ENCODE measurements at places on chromosomes 2 and 18.

DNA sequence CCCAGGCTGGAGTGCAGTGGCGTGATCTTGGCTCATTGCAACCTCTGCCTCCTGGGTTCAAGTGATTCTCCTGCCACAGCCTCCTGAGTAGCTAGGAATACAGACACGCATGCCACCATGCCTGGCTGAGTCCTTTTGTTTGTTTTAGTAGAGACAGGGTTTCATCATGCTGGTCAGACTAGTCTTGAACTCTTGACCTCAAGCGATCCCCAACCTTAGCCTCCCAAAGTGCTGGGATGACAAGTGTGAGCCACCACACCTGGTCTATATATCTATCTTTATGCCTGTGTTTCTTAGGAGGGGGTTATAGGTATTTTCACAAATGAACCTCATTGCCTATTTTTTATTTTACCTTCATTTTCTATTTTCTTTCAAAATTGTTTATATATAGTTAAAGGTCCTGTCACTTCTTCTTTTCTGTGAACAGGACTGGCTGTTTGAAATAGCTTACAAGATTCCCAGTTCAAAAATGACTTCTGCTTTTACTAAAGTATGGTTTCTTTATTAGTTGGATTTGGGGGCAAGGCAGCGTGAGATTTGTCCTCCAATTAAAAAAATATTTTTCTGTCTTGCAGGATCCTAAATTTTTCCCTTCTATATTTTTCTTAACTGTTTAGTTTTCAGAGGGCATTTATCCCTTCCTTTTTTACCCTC lies 16.4 kb upstream of the MARCHF7 start:
- DNase-seq, result no peak

DNA sequence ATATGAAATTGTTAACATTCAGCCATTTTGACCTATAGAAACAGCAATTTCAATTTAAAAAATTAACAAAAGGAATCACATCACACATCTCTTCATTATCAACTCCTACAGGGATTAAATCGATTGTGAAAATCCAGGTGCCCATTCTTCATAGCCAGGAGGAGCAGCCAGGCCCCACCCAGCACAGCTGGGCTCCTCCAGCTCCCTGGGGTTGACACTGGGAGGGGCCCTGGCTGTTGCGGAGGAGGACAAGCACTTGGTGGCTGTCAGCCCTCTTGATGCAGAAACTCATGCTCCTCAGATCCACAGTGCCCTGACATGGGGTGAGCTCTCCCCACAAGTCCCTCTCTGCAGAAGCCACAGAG lies 99.8 kb downstream of the FAM210A start:
- DNase-seq, result no peak

DNA sequence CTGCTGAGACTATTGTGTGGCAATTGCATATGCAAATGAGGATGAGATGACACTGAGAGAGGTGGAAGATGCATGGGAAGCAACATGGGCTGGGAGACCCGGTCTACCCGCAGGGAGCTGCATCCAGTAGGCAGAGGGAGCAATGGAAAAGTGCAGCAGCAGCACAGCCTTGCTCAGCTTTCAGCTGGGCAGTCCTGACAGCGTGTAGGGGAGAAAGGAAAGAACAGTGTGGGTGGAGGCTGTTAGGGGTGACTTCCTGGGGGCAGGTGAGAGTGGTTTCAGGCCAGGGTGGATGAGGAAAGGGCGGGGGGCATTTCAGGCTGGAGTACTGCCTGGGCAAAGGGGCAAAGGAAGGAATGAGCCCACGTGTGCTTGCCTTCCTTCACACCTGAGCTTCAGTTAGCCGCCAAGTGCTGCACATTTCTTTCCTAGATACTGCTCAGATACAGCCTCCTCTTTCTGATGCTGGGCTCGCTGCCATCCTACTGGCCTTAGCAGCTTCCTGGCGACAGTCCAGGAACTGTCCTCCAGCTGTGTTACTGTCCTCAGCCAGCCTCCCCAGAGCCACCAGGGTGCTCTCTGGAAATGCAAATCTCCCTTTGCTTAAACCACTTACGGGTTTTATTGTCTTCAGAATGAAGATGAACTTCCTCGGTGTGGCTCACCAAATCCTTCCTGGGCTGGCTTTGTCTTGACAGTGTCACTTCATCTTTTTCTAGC lies 276.3 kb downstream of the TSN start:
- no peak for DNase-seq

GRCh38 chr2:54512663-54513362 lies 56.7 kb downstream of the SPTBN1 start:
- DNase-seq, result no peak

- DNase-seq, result no peak
Measured at GRCh38 chr2:236685361-236685760, 115.7 kb downstream of the ACKR3 start.

GRCh38 chr2:181946444-181947127 lies 39.1 kb upstream of the PPP1R1C start:
- DNase-seq, result no peak

DNA sequence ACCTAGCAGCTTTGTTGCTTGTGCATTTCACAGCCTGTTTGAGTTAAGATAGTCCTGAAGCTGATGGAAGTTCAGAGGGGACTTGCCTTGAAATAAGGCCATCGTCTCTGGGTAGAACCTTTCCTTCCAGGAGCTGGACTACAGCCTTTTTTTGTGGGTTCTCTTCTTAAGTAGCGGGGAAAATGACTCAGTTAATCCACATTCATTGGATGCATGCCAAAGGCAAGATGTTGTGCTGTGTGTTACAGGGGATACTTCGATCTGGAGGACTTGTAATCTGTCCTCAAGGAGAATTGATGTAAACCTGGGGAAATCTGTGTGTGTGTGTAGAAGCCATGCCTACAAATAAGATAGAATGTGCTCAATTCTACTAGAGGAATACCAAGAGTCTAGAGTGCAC lies 46.8 kb downstream of the RPIA start:
- peak; percentile 72 for DNase-seq

DNA sequence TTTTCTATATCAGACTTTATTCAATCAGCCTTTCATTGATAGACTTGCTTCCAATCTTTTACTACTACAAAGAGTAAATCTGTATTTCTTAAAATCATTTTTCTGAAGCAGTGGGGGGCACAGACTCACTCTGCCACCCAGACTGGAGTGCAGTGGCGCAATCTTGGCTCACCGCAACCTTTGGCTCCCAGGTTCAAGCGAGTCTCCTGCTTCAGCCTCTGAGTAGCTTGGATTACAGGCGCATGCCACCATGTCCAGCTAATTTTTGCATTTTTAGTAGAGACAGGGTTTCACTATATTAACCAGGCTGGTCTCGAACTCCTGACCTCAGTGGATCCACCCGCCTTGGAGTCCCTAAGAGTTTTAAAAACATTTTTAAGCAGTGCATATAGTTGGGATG lies 270.6 kb upstream of the REG3G start:
- no peak for DNase-seq

- no peak for DNase-seq
Measured at GRCh38 chr18:79456105-79456980, 60.6 kb downstream of the NFATC1 start.

DNA sequence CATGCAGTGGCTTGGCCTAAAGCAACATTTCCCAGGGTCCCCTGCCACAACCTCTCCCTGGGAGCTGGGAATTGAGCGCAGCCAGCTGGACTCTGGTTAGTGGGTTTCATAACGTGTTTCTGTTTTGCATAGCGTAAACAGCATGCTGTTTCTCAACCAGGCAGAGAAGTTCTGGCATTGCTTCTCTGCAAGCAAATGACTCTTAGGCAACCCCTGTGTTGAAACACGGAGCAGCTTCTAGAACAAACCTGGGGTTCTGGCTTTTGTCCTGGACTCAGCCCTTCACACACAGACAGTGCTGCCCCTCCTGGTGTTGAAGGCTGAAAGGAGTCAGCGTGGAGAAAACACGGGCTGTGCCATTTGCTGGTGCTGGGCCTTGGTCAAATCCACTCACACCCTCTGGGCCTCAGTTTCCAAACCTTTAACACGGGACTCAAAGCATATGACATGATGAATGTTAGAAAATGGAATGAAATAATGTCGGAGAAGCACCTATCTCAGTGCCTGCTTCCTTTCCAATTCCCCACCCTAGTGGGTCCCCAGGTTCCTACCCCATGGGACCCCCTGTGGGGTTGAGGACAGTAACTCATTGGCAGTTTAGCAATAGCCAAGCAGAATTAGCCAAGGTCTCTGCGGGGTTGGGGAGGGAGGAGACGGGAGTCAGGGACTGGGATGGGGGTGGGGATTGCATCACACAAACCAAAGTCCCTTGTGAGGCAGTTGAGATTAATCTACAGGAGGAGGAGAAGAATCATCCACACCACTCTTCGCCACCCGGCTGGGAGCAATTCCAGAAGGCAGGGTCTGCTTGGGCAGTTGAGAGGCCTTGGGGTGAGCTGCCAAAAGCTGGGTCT lies 30.2 kb upstream of the IL1R2 start:
- DNase-seq, result peak; percentile 100

- DNase-seq, result no peak
Measured at GRCh38 chr2:95138702-95139101, 17.1 kb upstream of the MRPS5 start.

DNA sequence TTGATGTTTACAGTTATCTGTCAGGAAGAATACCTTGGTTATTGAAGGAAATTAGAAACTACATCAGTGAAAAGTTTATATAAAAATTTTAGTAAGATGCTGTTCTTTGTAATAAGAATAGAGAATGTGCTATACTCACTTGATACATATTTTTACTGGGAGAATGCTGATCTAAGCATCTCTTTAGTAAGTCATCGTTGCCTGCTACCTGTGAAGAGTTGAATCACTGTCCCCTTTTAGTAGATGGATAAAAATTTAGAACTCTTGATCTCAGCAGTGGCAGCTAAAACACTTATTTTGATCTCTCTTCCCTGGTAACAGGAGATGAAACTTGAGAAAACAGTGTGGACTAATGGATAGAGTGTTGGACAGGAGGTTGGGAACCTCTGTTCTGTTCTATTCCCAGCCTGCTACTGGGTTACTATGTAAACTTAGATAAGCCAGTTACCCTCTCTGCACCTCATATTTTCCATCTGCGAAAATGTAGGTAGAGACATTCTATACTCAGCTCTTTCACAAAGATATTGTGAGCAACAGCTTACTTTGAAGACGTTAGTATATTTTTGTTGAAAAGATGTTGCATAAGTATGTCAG lies 100.3 kb downstream of the FEZ2 start:
- DNase-seq, result no peak

- no peak for DNase-seq
Measured at GRCh38 chr18:62545098-62545497, 22.3 kb downstream of the ZCCHC2 start.

DNA sequence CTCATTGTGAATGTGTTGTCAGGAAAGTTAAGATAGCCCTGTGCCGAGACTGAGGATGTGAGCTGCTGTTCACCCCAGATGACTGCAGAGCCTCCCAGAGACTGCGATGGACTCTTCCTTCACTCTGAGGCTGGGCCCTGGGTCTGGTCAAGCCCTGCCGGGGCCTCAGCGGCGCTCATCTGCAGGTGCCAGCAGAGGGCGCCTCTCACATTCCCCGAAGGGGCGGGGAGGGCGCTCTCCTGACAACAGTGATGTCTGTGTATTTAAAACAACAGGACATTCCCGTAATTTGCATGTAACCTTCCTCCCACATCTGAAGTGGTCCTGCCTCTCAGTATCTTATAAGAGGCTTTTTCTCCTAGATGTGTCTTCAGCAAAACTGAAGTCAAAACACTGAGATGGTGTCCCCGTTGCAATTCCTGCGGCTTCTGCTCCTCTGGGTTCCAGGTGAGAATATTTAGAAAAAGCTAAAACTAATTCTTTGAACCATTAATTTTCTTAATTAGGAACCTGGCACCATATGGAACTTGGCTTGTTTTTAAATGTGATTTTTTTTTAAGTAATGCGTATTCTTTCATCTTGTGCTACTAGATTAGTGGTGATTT lies 1377.9 kb downstream of the RPIA start:
- peak; percentile 27 for DNase-seq

- DNase-seq, result no peak
Measured at GRCh38 chr2:11029136-11029535, 117.4 kb downstream of the KCNF1 start.

DNA sequence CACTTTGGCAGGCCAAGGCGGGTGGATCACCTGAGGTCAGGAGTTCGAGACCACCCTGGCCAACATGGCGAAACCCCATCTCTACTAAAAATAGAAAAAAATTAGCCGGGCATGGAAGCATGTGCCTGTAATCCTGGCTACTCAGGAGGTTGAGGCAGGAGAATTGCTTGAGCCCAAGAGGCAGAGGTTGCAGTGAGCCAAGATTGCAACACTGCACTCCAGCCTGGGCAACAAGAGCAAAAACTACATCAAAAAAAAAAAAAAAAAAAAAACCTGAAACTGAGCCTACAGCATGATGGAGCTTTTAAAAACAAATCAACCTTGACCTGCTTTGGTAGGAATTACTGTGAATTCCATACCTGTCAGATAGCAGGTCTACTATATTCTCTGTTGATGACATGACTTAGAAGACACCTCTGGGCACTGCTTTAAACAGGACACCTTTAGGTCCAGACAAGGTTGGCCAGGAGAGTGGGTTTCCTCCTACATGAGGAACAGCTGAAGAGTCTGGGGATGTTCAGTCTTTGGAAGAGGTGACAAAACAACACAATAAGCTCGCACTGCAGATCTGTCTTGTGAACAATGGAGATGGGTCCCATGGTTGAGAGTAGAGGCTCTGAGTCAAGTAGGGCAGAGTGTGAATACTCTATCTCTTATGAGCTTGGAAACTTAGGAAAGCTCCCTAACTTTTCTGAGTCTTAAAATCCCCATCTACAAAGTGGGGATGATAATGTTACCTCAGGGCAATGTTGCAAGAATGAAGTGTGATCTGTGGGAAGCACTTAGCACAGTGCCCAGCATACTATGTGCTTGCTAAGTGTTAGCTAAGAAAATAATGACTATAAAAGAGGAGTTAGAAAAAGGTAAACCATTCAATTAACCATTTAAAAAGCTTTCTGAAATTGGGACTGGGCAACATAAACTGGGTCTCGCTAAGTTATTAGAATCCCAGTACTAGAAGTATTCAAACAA lies 25.2 kb downstream of the TMEM163 start:
- no peak for DNase-seq

Measured in fibroblast of the aortic adventitia (primary cell).